Fibroblast of the aortic adventitia (primary cell): ENCODE measurements at places on chromosomes 5 and 9.

GRCh38 chr9:108710424-108710823 is 145.4 kb downstream of the ACTL7B start:
- no peak for DNase-seq

DNA sequence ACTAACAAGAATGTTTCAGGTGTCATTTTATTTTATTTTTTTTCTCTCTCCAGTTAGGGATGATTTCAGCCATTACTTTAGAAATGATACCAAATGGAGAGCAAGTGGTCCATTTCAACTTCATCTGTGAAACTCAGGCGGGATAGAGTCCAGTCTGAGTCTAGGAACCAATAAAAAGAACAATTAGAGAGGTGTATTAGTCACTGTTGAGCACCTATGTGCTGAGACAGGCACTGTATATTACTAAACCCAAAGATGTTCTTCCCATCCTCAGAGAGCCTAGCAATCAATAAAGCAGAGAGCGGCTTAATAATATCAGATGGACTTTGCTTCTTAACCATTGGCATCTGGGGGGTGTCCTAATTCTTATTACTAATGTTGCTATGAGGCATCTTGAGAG is 410.3 kb upstream of the SLC24A2 start:
- no peak for DNase-seq

DNA sequence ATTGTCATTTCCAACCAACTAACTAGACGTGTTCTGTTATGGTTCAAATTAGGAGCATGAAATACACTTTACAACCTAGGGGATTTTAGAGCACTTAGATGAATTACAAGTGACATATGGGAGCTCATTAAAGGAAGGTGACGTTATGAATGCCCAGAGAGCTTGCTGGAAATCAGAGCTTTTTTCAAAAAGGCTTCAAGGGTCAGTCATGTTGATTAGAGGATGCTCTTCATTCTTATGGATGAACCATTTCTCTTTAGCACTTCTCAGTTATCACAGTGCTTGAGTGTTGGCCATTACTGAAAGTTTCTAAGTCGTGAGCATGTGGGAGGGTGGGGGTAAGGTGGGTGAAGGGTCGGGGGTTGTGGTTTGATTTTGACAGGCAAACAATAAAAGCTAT is 1245.5 kb upstream of the DMAC1 start:
- DNase-seq, result no peak

GRCh38 chr5:40688996-40689395 is 9.3 kb downstream of the PTGER4 start:
- DNase-seq, result no peak

GRCh38 chr5:54882841-54883240 is 102.6 kb downstream of the ESM1 start:
- DNase-seq, result no peak
